DMS79 treated with DMSO at 0.1 percent for 48 hours (cell line): ENCODE measurements at places on chromosomes 4 and X.

- no peak for DNase-seq
Observed at GRCh38 chr4:166625018-166625637, 609.2 kb downstream of the SPOCK3 start.

DNA sequence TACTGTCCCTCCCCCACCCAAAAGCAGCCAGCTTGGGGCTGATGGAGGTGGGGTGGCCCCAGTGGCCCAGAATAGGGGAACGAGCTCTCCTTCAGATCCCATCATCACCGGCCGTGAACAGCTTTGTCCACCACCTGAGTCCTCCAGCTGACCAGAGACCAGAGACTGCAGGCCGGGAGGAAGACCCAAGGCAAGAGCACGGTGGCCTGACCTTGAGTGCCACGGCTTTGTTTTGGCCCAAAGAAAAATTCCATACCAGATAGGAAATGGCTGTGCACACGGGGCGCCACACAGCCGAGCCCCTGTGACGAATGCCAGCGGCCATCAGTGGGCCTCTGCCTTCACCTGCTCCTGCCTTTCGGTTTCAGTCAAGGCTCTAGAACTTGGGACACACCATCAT is 5.2 kb downstream of the HMX1 start:
- DNase-seq = no peak

DNA sequence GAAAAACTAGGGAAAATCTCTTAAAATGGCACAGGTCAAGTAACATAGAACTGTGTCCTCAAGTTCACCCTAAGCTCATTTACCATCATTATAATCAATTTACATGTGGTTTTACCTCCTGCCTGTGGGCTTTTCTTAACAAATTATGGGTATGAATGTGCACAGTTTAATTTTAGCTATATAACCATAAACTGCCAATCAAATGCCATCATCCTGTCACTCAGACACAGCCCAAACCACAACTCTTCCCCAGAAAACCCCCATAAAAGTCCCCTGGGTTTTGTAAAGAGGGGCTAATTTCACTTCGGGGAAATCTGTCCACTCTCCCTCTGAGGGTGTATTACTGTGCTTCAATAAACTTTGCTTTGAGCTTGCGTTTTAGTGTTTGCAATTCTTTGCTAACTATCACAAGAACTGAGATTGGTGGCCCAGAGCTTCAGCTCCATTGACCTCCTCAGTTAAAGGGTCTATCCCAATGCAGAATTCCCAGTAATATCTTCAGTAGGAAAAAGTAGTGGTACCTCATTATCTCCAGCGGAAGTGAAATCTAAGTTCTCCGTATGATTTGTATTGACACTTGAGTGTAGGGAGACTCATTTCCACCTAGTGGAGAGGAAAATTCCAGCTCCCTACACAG is 394.6 kb downstream of the SPOCK3 start:
- DNase-seq = no peak

- DNase-seq = no peak
Observed at GRCh38 chrX:124441971-124442590, 95.7 kb downstream of the SH2D1A start.

DNA sequence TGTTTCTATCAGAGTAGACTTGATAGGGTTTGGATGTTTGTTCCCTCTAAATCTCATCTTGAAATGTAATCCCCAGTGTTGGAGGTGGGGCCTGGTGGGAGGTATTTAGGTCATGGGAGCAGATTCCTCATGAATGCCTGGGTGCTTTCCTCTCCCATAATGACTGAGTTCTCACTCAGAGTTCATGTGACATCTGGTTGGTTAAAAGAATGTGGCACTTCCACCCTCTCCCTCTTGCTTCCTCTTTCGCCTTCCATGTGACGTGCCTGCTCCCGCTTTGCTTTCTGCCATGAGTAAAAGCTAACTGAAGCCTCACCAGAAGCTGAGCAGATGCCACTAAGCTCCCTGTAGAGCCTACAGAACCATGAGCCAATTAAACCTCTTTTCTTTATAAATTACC is 47.3 kb upstream of the SRPX start:
- DNase-seq = no peak

DNA sequence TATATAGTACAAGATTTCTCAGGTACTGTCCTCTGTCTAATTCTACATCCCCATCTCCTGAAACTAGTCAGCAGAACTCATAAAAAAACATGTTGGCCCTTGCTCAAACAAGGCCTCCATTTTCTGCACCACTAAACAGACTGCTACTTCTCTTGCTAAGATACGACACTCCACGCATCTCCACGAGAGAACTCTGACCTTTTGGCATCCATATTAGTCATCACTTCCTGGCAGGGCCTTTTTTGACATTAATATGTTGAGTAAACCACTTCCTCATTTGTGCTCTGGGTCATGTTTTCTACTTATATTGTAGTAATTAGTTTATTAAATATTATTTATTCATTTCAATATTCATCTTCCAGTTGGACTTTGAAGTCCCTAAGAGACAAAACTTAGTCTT is 65.6 kb downstream of the DCAF8L1 start:
- no peak for DNase-seq

- DNase-seq = no peak
Observed at GRCh38 chrX:78650906-78651437, 8.2 kb downstream of the RTL3 start.

- peak; percentile 62 for DNase-seq
Observed at GRCh38 chr4:73589887-73590801, 30.1 kb downstream of the RASSF6 start.

GRCh38 chr4:176223561-176223960 is 28.2 kb upstream of the SPATA4 start:
- DNase-seq = no peak

DNA sequence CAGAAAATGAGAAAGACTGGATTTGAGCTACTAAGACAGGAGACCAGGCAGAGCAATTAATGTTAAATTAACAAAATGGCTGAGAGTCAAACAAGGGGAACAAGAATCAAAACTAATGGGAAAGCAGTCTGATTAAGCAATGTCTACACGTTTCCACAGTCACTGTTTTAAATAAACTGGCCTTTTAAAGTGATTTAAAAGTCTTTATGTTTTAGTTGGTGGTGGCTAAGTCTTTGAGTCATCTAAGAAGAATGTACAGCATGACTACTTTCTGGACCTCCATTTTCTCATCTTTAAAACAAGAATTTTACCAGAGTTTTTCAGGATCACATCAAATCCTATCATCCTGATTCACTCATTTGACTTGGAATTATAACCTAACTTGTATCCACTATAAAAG is 233.8 kb downstream of the ENOX2 start:
- no peak for DNase-seq

DNA sequence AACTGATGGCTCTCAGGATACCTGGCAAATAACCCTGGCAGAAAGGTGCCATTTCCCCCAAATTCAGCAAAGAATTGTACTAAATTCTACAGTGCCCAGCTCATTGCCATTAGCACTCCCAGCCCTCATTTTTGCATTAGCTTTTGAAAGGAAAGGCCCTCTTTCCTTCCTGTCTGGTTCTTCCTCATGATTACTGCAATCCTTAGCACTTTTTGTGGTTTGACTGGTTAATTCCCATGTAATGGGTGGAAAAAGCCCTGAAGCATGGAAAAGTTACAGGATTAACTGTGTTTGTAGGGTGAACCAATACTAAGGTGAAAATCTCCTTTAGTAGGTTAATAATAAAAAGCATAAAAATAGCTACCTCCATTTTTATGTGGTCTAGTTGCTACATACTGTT is 139.5 kb downstream of the NPNT start:
- DNase-seq = no peak

GRCh38 chr4:122652379-122652778 is 31.5 kb upstream of the IL21 start:
- no peak for DNase-seq

- DNase-seq = peak; percentile 4
Observed at GRCh38 chr4:125316791-125317524, 2.2 kb downstream of the FAT4 start.

DNA sequence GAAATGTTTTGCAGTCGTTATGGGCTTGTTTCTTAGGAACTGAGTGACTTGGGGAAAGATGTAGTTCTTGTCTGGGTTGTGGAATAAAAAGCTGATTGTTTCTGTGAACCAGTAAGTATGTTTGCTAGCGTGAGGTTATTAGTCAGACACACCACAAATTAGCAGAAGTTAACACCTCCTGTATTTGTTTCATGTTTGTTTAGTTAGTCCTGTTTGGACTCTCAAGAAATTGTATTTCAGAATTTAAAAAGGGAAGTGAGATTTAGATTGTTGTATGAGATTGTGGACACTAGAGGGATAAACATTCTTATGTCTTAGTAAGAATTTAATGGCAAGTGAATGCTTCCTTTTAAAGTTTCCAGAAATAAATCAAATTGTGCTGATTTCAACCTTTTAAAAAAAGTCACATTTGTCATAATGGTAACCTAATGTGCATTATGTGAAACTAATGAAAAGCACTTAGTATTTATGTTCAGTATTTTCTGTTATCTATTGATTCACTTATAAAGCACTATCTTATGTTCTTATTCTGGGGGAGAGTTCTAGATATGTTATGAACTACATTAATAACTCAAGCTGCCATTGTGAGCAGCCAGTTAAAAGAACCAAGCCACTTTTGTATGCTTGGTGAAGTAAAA is 25.6 kb downstream of the ATP10D start:
- no peak for DNase-seq

GRCh38 chrX:148774276-148774675 is 273.9 kb downstream of the AFF2 start:
- no peak for DNase-seq

- DNase-seq = no peak
Observed at GRCh38 chrX:78375894-78376293, 48.5 kb upstream of the CYSLTR1 start.

DNA sequence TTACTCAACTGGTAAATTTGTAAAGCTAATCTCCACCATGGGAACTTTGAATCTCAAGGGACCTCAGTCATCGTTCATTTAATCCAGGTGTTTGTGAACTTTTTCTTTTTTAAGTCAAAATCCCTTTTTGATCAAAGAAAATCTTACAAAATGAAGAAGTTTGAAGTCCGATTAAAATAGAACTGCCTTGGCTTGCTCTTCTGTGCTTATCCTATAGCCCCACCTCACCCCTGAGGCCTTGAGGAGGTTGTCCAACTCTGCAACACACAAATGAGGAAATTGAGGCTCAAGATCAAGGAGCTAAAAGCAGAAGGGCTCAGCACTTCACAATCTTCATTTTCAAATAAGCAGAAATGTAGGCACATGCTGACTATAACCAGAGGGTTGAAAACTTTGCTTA is 240.3 kb upstream of the SFRP2 start:
- DNase-seq = no peak

DNA sequence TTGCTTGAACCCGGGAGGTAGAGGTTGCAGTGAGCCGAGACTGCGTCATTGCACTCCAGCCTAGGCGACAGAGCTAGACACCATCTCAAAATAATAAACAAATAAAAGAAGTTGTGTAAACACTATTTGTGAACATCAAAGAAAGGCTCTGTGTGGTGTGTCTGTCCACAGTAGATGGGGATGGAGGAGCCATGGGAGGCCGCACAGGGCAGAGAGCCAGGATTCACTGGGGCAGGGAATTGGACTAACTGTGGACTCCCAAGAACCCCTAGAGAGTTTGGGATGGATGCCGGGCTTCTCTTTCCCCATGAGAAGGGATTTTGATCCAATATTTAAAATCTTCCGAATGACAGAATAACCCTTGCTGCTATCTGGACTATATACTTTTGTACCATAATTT is 26.5 kb downstream of the TBC1D1 start:
- DNase-seq = no peak

DNA sequence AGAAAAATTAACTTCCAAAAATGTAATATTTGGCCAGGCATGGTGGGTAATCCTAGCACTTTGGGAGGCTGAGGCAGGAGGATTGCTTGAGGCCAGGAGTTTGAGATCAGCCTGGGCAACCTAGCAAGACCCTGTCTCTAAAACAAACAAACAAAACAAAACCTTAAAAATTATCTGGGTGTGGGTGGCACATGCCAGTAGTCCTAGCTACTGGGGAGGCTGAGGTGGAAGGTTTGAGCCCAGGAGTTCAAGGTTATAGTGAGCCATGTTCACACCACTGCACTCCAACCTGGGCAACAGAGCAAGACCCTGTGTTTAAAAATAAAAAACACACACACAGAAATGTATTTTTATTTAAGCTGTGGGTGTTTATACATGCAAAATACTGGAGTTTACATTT is 12.0 kb downstream of the FAM120C start:
- DNase-seq = no peak

GRCh38 chr4:77037736-77038135 is 38.1 kb downstream of the CCNI start:
- no peak for DNase-seq

GRCh38 chr4:22842360-22843018 is 149.8 kb downstream of the GBA3 start:
- DNase-seq = no peak

- no peak for DNase-seq
Observed at GRCh38 chr4:127993151-127993550, 27.9 kb downstream of the ABHD18 start.

DNA sequence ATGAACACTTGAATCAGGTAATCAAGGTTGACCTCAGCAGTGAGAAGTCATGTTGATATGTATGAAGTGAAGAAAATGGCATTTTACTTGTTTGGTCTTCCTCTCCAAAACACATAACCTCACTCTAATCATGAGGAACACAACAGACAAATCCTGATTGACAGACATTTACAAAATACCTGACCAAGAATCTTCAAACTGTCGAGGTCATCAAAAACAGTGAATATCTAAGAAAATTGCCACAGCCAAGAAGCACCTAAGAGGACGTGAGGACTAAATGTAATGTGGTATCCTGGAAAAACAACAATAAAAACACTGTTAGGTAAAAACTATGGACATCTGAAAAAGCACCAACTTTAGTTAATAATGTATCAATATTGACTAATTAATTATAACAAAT is 129.5 kb upstream of the MAGEB18 start:
- DNase-seq = no peak

DNA sequence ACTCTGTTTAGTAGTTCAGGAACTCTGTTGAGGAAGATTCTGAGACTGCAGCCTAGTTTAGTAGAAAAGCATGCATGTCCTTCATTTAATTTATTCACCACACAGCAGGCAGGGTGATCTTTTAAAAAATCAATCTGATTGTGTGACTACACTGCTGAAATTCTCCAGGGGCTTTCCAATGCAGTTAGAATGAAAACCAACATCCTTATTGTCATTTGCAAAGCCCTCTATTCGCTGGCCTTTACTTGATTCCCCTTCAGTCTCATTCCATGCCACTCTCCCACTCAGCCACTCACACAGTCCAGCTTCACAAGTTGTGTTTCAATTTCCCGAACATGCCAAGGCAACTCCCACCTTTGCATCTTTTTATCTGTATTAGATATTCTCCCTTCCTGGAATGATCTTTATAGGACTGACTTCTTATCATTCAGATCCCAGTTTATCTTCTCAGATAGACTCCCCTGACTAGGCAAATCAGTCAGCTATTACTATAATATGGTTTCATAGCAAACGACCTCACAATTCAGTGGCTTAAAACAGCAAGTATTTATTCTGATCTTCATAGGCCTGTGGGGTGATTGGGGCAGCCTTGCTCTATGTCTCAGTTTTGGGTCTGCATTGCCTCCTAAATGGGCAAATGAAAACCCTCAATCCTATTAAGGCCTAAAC is 21.3 kb upstream of the FTHL17 start:
- no peak for DNase-seq
